ENCODE measurements at places on chromosomes 2 and 18.

- no peak for DNase-seq
Observed at GRCh38 chr2:122734766-122735424, 979.4 kb downstream of the TSN start.

DNA sequence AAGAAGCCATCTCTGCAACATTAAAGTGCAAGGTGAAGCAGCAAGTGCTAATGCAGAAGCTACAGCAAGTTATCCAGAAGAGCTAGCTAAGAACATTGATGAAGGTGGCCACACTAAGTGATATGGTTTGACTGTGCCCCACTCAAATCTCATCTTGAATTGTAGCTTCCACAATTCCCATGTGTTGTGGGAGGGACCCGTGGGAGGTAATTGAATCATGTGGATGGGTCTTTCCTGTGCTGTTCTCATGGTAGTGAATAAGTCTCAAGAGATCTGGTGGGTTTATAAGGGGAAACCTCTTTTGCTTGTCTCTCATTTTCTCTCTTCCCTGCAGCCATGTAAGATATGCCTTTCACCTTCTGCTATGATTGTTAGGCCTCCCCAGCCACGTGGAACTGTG, 11.4 kb downstream of the RDH14 start:
- no peak for DNase-seq

DNA sequence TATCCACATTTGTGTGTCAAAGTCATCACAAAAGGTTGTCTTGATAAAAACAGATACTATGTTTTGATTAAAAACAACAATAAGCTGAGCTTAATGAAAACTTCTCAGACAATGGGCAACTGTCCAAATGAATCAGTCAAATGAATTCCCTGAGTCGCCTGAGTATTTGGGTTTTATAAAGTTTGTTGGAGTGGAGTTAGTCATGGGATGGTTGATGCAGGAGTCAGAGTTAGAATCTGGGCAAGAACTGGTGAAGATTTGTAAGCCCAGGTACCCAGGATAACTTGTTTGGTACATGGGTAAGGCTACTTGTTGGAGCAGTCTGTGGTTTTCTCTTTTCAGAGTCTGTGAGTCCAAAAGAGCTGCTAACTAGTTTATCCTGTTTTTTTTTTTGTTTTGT, 34.4 kb upstream of the RAPGEF4 start:
- peak; percentile 92 for DNase-seq

GRCh38 chr18:55088561-55088960, 129.3 kb upstream of the CCDC68 start:
- no peak for DNase-seq

GRCh38 chr18:44149706-44150105, 531.0 kb upstream of the SETBP1 start:
- DNase-seq, result peak; percentile 47
